Stimulated activated CD4-positive, alpha-beta T cell treated with anti-CD3 and anti-CD28 coated beads, Interleukin-12 subunit alpha, Interleukin-12 subunit beta, amount 100 ng/mL, for 4 hours (primary cell): ENCODE measurements at places on chromosomes 13 and 19.

DNA sequence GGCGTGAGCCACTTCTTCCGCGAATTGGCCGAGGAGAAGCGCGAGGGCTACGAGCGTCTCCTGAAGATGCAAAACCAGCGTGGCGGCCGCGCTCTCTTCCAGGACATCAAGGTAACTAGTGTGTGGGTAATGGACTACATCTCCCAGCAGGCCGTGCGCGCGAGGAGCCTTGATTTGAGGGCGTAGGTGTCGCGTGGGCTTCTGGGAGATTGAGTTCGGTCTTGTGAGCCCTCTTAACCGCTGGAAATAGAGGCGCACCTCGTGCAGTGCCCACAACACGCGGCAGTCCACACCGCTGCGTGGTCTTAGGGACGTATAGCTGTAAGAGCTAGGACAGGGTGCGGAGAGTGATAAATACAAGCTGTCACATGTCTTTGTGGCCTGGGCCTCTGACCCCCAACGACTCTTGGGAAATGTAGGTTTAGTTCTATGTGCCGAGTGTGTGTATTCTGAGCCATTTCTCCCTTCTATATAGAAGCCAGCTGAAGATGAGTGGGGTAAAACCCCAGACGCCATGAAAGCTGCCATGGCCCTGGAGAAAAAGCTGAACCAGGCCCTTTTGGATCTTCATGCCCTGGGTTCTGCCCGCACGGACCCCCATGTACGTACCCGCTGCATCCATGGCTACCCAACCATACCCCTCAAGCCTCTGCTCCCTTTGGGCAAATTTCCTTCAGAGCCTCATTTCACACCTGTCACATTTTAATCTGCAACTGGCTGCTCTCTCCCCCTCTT, 864 bp downstream of the FTL start:
- DNase-seq, result peak; percentile 83

DNA sequence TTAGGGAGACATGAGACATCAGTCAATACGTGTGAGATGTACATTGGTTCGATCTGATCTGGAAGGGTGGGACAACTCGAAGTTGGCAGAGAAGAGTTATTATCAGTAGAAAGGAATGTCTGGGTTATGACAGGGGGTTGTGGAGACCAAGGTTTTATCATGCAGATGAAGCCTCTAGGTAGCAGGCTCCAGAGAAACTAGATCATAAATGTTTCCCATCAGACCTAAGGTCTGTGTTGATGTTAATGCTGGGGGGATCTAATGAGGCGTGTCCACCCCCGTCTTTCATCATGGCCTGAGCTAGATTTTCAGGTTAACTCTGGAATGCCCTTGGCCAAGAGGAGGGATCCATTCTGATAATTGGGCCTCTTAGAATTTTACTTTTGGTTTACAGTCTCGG, 187.0 kb upstream of the KL start:
- no peak for DNase-seq

GRCh38 chr13:75635101-75635827, 866 bp upstream of the LMO7 start:
- no peak for DNase-seq

DNA sequence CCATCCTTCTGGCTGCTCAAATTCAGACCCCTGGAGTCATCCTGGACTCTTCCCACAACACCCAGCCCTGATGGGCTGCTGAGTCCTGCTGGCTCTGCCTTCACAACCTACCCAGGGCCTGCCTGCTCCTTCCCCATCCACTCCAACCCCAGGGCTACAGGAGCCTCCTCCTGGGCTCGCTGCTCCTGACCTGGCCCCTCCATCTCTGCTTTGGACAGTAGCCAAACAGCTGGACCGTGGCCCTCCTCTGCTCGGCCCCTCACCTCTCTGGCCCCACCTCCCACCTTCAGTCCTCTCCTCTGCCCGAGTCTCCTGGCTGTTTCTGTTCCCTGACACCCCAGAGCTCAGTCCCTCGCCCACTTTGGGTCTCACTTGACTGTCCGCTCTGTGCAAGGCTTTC, 66.7 kb downstream of the CEBPG start:
- no peak for DNase-seq
